ENCODE measurements at places on chromosomes 3 and 15.

DNA sequence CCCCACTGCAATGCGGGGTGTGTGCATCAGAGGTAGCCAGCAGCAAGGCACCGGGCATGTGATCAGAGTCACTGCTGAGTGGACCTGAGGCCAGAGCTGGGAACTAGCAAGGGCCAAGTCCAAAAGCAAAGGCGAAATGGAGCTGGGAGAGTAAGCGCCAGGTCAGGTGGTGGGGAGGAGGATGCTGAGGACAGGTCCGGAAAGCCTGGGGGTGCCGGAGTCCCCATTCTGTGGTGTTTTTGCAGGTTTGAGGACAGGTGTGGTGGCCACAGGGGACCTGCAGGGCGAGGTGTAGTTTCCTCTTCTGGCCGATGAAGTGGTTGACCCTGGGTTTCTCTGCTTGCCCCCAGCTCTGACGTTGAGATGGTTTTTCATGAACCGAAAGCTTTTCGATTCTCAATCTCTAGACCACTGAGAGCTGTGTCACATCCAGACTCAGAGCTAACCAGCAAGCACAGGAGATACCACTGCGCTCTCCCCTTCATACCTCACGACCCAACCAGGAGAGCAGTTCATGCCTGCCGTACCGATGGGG lies 35.0 kb upstream of the HES1 start:
- no peak for DNase-seq

GRCh38 chr3:40847551-40847992 lies 322.8 kb downstream of the ZNF621 start:
- no peak for DNase-seq

DNA sequence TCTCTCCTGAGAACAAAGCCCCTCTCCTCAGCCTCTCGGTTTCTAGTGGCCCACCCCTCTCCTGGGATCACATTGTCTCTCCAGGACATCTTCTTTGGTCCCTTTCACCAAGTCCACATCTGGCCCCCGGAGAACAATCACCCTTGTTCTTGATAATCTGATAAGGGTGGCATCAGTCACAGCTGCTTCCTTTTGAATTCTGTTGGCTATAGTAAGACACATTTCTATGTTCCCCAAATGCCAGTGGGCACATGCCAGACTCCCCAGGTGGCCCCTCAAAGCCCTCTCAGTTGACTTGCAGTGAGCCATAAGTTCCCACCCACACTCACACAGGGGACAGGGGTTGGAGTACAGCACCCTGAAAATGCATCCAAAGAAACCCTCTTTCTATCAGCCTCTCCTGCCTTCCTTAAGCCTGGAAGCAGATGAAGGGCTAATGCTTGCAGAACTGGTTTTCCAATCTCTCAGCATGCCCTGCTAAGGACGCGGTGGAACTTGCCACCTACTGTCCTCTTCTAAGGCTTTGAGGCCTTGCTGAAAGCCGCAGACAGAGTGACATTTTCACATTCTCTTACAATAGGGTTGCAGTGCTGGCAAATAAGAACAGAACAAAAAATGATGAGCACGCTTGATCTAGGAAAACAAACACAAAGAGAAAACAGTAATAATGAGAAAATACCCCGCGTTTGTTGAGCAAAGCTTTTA lies 101.3 kb upstream of the SLCO3A1 start:
- DNase-seq, result no peak

DNA sequence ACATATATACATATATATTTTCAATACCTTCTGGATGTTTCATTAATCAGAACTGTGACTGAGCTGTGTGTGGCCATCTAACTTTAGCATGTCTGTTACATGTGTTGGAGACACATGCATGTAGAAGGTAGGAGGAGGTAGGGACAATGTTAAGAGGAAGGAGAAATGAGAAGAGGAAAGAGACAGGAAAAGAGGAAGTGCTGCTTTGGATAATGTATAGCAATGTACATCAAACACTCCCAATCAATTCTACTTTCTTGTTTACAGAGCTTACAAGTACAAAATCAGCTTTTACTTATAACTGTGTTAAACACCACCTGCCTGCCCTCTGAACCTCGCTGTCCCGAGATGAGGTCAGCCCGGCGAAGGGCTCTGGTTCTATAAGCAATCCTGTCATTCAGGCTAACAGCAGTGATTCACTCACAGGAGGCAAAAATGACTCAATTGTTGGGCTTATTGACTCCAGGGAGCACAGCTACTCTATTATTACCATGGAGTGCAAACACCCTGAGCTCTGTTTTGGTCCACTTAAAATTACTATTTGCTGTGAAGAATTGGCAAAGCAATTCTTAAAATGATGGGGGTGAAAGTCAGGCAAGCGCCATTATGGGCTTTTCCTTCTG lies 188.9 kb downstream of the MEIS2 start:
- no peak for DNase-seq

GRCh38 chr3:180184816-180185215 lies 148.1 kb upstream of the PEX5L start:
- DNase-seq, result no peak

- DNase-seq, result no peak
Observed at GRCh38 chr3:97817965-97818364, 3.8 kb upstream of the CRYBG3 start.

DNA sequence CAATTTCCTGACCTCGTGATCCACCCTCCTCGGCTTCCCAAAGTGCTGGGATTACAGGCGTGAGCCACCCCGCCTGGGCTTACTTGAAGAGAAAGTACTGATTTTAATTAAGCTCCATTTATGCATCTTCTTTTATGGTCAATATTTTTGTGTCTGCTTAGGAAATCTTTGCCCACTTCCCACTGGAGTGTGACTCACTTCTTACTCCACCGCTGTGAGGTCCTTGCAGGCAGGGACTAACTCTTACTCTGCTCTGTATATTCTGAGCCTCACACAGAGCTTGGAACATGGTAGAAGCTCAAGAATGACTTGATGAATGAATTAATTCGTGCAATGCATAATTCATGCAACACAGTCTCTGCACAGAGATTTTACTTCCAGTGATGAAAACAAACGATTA lies 2.9 kb upstream of the TM4SF19 start:
- DNase-seq, result no peak

DNA sequence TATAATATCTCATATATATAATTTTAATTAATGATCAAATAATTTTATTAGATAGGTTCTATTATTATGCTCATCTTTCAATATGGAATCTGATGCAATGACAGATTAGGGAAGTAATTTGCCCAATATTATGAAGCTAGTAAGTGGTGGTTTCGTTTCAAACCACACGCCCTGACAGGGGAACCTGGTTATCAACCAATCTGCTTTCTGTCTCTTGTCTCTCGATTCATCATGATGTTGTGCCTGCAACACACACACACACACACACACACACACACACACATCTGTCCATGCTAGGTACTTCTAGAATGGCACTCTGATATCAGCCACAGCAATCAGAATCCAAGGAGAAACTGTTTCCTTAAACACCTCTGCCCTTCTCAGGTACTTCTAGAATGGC lies 128.4 kb downstream of the ZBBX start:
- DNase-seq, result no peak

DNA sequence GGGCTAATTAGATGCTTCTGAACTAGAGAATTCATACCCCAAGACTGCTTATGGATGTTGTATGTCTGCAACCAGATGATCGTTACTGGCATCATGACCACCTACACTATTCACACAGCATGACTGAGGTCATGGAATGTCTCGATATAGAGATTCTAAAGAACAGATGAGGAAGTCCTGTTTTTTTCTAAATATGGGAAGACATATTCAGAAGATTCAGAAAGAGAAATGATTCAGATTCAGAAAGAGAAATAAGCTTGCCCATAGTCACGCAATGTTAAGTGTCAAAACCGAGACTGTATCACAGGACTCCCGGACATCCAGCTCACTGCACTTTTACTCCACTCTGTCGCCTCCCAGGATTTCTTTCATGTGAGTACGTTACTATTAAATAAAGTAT lies 136.2 kb downstream of the TPRG1 start:
- DNase-seq, result no peak

Measured in stimulated activated CD4-positive, alpha-beta T cell treated with anti-CD3 and anti-CD28 coated beads, Interleukin-12 subunit alpha, Interleukin-12 subunit beta, amount 100 ng/mL, for 24 hours (primary cell).